ENCODE measurements at places on chromosomes 11 and 22.

DNA sequence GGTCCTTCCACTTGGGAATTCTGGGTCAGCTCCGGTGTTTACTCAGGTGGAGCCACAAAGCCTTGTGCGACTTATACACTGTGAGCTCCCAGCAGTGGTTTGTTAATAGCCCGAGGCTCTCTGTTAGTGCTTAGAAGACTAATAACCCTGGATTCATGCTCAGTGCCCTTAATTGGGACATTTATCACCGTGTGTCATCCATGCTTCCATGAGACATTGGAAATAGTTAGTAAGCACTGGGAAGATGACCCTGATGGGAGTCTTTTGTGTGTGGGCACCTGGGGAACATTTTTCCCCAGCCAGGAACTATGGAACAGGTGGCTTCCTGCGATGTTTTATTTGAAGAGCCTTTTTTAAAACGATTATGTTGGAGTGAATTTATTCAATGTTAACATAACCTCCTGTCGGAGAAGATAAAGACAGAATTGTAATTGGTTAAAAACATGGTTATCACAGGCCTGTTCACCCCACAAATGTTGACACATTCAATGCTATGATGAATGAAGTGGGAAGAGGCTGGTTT, 188.9 kb downstream of the MYO18B start:
- DNase-seq: no peak

DNA sequence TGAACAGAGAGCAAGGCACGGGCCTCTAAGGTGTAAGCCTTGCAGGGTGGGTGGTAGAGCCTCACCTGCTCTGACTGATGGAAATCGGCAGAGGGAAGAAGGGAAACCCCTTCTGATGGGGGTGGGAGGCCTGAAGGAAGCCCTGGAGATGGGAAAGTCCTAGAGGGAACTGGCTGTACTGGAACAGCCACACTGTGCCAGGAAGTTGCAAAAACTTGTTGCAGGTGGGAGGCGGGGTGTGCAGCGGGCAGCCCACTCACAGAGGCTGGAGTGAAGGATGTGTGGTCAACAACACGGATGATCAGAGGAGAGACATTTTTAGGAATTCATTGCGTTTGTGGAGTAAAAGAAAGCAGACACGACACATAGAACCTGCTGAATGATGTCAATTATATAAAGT, 91.3 kb downstream of the ZC3H12C start:
- DNase-seq: no peak

- DNase-seq: no peak
Observed at GRCh38 chr22:44365191-44365590, 52.4 kb upstream of the SHISAL1 start.

DNA sequence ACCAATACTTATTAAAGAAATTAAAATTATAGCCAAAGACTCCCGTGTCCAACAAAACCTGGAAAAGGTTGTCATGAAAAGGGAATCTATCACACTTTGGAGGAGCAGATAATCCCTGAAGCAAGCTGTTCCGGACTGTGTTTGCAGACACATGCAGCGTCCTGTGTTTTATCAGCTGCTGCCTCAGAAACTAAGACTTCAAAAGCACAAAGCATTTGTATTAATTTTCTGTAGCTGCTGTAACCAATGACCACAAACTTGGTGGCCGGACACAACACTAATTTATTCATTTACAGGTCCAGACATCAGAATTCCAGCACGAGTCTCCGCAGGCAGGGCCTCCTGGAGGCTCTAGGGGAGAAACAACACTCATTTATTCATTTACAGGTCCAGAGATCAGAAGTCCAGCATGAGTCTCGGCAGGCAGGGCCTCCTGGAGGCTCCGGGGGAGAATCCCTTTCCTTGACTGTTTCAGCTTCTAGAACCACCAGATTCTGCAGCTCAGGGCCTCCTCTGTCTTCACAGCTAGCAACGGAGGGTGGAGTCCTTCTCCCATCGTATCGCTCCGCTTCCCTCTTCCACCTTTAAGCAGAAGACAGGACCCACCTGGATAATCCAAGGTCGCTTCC, 465.3 kb downstream of the BRD1 start:
- no peak for DNase-seq

DNA sequence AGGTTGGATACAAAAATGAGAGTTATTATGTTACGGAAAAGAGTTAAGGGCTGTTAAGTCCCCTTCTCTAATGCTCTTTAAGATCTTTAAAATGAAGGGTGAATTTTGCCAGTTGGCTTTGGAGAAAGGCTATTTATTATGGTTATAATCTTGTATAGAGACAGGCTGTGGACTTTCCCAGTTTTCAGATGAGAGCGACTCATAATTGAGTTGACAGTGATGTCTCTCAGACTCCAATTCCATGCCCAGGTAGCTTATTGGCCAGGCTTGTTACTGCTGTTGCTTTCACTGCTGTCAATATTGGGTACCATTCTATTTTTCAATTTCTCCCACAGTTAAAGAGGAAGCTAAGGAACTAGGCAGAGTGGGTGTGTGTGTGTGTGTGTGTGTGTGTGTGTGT, 13.1 kb downstream of the ENDOD1 start:
- DNase-seq: no peak

GRCh38 chr11:96160732-96161306, 182.2 kb downstream of the MAML2 start:
- DNase-seq: no peak

DNA sequence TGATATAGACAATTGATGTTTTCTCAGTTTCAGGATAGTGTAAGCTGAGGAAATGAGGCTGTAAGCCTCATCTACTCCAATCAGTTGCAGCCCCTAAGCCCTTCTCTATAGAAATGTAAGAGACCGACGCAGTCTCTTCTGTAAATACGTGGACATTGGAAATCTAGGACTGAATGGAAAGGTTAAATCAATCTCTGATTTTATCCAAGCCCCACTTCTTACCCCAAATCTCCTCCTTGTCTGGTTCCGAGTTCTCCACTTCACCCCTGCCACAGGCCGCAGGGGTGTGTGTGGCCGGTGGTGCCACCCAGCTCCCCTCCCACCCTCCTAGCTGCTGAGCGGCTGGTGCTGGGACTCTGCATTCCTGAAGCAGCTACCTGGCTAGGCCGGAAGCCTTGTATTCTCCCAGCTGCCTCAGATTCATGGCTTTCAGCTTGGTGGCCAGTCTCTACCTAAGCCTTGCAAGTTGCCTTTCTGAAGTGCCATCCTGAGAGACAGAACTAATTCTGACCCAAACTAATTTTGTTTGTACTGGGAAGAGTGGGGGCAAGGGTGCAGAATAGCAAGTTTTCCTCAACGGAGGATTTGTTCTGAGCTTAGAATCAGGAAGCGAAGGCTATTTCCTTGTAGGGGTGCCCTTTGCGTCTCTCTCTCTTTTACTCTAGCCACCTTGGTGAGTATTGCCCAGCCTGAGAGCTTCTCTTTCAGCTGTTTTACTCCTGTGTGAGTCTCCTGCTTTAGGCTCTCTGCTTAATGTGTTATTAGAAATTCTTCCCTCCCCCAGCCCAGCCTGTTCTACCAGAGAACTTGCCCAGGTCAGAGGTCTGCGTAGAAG, 749 bp downstream of the VWA5A start:
- DNase-seq: no peak

GRCh38 chr11:116473790-116474346, 298.9 kb downstream of the BUD13 start:
- no peak for DNase-seq

Measured in hippocampal formation (tissue), 2 donors.